Activated T-helper 9 cell treated with anti-CD3 and anti-CD28 coated beads, Interleukin-2, amount 50 U/mL, for 16 hours (primary cell): ENCODE measurements at places on chromosomes 2 and 18.

- DNase-seq, result no peak
Measured at GRCh38 chr2:38598200-38598990, 4.3 kb downstream of the HNRNPLL start.

GRCh38 chr18:5868218-5868854, 27.0 kb downstream of the TMEM200C start:
- DNase-seq, result no peak

DNA sequence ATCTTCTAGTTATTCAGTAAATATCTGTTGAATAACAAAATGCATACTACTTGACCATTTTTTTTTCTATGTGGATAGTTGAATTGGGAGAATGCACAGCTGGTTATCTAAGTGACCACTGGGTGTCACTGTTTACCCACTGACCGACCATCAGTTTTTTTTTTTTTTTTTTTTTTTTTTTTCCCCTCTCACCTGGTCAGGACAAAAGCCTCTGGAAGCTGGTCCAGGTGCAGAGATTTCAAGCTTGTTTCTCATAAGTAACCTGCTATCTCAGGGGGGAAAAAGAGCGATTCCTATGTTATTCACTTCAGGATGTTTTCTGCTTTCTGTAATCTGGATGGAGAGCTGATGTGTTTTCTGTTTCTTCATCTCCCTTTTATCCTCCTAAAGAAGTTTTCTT, 256.0 kb downstream of the DCDC2C start:
- DNase-seq, result no peak

DNA sequence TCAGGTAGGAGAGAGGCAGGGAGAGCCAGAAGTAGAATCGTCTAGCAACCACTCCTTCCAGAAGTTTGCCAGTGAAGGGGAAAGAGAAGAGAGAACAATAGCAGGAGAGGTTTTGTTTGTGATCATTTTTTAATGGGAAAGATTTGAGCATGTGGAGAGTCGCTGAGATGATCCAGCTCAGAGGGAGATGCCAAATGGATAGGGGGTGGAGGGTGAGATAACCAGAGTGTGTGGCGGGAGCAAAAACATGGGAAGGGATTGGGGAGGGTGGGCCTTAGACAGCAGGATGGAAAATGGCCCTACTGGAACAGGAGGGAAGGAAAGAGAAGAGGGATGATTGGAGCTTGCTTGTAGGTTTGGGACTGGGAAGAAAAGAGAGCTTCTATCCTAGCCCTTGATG, 269.8 kb downstream of the GLI2 start:
- DNase-seq, result no peak

GRCh38 chr2:128360711-128361110, 42.0 kb upstream of the HS6ST1 start:
- DNase-seq, result no peak

- DNase-seq, result no peak
Measured at GRCh38 chr2:115480741-115481140, 1038.3 kb downstream of the DPP10 start.

- DNase-seq, result no peak
Measured at GRCh38 chr2:157291018-157291417, 33.5 kb downstream of the GALNT5 start.

DNA sequence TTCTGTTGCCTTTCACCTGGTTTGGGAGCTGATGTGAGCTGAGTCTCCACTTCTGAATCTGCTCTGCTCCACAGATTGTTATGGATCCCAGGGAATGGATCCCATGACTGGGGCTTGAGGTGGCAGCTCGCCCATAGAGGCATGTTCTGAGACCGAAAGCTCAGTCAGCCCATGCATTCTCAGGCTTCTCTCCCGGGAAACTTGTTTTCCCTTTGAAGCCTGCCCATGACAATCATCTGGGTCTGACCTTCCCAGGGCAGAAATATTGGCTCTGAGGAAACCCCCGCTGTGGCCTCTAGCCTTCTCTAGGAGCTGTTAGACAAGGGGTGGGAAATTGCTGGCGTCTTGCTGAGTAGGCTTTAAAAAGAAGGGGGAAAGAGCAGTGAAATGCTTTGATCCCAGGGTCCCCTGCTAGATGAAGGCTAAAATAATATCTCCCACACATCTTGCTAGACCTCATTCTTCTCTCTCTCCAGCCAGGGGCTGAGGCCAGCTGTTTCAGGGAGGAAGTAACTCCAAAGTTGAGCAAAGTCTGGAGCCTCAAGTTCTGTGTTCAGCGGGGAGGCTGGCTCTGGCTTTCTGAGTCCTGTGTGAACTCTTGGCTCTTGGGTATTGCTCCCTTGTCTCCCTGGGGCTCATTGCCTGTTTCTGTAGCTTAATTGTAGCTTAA, 2.0 kb downstream of the VAMP8 start:
- DNase-seq, result no peak

GRCh38 chr2:209472112-209472832, 48.4 kb downstream of the MAP2 start:
- DNase-seq, result no peak

- no peak for DNase-seq
Measured at GRCh38 chr2:105714141-105714540, 30.6 kb upstream of the NCK2 start.

GRCh38 chr2:3007135-3007534, 370.5 kb downstream of the EIPR1 start:
- no peak for DNase-seq

DNA sequence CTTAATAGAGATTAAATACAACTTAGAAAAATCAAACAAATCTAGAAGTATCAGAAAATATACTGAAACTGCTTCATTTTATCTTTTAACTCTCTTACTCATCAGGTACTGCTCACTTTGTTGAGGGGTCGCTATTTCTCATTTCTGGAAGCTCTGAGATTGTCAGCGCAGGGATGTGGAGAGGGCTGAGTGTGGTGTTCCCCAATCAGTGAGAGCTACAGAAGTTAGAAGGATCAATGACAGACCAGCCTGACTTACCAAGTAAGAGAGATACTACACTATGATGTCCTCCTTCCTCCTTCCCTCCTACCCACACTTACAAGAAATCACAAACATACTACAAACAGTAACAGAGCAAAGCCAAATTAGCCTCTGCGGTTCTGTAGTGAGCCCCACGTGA, 8.1 kb downstream of the GCFC2 start:
- DNase-seq, result no peak

DNA sequence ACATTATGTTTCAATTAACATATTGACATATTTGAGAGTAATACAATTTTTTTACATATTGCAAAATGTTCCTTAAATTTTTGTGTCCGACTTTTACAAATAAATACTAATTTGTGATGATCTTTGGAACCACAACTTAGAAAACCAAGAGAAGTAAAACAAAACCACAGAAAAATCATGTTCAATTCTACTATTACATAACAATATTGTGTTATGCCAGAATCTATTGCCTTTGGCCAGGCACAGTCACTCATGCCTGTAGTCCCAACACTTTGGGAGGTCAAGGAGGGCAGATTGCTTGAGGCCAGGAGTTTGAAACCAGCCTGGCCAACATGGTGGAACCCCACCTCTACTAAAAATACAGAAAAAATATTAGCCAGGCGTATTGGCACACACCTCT, 92.8 kb upstream of the APCDD1 start:
- no peak for DNase-seq

DNA sequence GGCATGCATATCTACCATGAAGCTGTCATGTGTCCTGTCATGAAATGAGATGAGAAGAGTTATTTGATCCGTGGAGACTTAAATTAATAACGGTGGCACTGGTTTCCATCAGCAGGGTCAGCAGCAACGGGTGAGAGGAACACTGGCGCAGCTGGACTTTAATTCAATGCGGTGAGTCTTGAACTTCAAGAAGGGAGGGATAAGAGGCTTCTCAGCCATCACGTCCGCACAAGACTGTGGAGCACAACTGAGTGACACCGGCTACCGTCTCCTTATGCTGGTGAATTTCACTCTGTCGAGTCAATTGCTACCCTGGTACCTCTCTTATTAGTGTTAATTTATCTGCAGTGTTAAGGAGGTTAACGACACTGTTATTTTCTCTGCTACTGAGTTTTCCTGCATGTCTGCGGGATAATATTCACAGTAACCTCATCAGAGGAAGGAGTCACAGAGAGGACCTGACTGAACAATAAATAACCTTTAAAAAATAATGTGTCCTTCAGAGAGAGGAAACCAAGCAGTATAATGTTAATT, 236.8 kb downstream of the EPHA4 start:
- no peak for DNase-seq

DNA sequence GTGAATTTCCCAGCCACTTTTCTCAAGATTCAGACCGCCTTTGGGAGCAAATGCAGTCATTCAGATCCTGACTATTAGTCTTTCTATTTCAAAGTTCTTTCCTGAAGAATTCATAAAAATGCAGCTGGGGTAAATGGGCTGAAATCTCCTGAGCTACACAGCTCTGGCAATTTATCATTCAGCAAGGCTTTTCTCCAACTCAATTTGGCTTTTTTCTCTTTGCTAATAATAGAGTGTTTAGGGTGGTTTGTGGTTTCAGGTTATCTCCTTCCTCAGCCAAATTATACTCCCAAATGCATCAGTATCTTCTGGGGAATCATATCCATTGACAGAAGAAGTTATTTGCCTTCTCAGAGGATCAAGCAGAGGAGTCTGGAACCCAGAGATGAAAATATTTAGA, 282.4 kb upstream of the SLC14A2 start:
- DNase-seq, result no peak

GRCh38 chr2:102016399-102016955, 24.7 kb downstream of the IL1R2 start:
- DNase-seq, result no peak

- DNase-seq, result no peak
Measured at GRCh38 chr2:240960309-240960970, 38.0 kb upstream of the SNED1 start.

DNA sequence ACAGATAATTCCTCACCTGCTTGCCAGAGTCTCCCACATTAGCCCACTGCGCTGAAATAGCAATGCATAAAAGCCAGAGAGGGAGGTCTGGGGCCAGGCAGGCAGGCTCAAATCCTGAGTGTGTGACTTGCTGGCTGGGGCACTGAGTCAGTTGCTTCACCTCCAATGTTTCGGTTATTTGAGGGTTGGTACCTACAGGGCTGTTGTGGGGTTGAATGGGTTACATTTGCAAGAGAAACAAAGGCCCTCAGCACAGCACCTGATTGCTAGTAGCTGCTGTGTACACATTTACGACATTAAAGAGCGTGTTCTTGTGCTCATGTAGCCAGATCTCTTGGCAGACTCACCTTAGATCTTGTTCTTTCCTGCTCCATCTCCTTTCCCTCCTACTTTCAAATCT, 34.1 kb upstream of the FAM110C start:
- DNase-seq, result no peak

DNA sequence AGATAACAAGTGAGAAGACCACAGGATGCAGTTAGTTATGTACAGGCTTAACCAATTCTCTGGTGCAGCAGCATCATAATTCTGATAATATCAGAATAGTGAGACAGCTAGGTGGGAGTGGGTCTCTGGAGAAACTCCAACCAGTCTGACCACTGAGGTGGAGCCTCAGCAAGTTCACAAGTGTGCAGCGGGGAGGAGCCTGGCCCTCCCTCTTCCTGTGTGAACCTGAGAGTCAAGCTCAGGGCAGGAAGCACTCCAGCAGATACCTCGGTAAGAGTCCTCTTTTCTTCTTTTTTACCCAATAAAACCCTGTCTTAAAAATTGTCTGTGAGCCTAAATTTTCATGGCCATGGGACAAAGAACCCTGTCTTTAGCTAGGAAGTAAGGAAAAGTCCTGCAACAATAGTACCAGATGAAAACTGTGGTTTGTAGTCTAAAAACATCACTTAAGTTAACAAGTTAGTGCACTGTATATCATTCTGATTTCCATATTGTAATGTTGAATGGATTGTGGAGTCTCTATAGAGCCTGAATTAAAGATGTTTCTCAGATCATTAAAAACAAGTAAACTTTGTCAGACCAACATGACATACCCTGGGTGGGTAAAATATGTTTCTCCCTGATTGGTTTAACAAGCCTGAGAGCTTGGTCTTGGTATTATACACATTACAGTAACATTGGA, 370.8 kb downstream of the TMEM182 start:
- DNase-seq, result no peak

- no peak for DNase-seq
Measured at GRCh38 chr2:66125951-66126350, 309.0 kb upstream of the MEIS1 start.

- DNase-seq, result no peak
Measured at GRCh38 chr2:212494418-212495020, 44.1 kb downstream of the ERBB4 start.

DNA sequence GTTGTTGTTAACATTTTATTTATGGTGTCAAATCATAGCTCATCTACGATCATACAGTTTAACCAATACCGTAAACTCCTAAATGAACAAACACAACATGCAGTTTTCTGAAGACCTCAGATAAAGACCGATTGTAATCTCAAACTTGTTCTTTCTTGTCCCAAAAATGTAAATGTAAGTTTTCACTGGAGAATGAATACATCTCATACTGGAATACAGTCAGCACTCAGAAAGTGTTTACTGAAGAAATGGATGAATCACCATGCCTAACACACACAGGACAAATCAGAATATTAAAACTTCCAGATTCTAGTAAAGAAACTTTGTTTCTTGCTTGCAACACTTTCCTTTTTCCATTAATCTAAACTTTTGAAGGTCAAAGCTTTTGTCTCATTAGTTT, 380.5 kb downstream of the DLGAP1 start:
- DNase-seq, result no peak

DNA sequence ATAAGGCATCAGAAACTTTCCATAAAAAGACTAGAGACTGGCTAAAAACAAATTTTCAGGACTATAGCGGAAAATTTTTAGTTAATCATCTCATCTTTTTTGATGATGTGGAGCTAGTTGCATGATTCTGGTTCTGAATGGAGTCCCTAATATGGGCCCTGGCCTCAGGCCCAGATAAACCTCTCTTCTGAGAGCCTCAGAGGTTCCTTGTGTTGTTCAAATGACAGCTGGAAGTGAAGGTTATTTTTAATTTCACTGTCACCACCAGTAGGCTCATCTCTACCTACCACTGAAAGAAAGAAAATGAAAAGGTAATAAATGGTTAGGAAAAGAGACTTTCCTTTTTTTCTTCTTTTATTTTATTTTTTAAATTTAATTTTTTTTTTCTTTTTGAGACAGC, 75.9 kb downstream of the EVA1A start:
- no peak for DNase-seq

- no peak for DNase-seq
Measured at GRCh38 chr2:85992611-85993010, 103.8 kb upstream of the ST3GAL5 start.

DNA sequence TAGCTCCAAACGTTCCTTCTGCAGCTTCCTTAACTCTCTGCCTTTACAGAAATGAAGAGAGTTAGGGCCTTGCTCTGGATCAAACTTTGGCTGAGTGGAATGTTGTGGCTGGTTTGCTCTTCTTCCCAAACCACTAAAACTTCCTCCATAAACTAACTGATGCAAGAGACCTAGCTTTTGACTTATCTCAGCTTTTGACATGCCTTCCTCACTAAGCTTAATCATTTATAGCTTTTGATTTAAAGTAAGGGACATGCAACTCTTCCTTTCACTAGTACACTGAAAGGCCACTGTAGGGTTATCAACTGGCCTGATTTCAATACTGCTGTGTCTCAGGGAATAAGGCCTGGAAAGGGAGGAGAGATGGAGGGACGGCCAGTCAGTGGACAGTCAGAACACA, 8.3 kb downstream of the PXDN start:
- DNase-seq, result no peak

GRCh38 chr2:238128534-238129001, 9.9 kb upstream of the KLHL30 start:
- no peak for DNase-seq
